Right ventricle myocardium inferior (tissue), 1 donor: ENCODE measurements at places on chromosomes 2 and 18.

DNA sequence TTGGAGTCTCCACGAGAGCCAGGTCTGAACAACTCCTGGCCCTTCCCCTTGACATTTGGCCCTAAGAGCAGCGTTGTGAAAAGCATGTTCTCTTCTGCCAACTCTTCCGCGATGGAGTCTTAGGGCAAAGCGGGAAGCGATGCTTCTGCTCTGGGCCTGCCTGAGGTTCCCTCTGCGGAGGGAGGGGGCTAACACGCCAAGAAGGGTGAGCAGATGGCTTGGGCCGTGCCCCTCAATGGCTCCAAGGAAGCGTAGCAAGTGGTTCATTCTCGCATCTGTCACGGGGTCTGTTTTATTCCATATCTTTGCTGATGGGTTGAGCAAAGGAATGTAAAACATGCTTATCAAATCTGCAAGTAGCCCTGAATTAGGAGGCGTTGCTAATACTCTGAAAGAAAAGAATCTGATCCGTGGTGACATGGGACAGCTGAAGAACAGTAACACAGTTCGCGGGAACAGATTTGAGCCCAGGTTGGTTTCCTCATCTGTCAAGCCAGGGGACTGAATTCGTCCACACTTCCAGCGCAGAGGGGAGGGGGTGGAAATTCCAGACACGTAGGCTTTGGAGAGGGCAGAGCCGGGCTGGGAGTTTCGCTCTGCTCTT, 38.0 kb downstream of the DNMT3A start:
- no peak for DNase-seq

- DNase-seq: no peak
Measured at GRCh38 chr18:10057894-10058791, 144.3 kb downstream of the VAPA start.

DNA sequence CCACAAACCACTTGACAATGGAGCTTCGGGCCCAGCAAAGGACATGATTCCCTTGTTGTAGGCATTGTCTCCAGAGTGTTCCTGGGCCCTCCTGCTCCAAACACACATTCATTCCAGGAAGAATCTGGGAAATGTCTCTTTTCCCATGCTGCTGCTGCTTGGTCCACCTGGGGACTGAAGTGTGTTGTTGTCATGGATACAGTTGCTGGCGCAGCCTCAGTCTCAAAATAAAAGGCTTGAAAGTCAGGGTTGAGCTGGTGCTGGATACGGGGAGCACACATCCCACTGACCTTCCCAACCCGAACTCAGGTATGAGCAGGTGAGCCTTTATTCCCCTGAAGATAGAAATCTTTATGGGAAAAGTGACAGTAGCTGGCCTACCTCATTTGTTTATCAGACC, 30.6 kb upstream of the SPP2 start:
- DNase-seq: no peak

- peak; percentile 83 for DNase-seq
Measured at GRCh38 chr2:43218702-43219382, 7.6 kb downstream of the ZFP36L2 start.

DNA sequence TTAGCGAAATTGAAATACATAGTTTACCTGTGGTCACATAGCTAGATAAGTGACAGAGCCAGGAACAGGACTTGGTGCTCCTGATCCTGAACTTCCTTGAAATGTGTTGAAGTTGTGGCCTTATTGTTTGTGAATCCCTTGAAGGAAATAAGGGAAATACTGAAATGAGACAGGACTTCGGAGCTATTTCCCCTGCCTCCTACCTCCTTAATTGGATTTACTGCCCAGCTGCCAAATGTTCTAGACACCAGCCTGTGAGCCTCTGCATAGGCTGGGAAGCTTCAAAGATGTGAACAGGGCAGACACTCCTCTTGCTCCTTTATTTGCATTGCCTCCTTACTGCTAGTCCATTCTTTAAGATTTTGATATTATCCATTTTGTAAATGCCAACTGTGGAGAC, 135.2 kb downstream of the PRPF40A start:
- DNase-seq: no peak

- no peak for DNase-seq
Measured at GRCh38 chr2:170846314-170846713, 29.6 kb downstream of the GAD1 start.

DNA sequence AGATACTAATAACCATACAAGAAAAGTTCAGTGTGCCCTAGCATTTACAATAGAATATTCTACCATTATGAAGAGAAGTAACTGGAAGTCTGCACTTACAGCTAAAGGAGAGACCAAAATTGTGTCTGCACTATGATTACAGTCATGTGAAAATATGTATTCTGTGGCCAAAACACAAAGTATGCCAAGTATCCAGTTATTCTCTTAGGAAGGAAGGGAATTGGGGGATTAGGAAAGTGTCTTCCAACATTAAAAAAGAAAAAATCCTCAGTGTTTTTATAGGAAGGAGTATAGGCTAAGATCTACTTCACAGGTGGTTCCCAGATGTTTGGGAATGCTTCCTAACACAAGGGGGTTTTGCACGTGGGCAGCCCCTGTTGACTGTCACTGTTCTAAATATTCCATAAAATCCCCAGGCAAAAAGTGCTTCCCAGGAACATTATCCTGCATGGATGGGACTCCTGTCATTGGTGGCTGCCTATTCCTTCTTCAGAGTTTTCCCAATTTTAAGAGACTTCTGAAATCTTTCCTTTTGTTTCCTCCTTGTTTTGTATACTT, 180.2 kb upstream of the KLHL29 start:
- DNase-seq: no peak

DNA sequence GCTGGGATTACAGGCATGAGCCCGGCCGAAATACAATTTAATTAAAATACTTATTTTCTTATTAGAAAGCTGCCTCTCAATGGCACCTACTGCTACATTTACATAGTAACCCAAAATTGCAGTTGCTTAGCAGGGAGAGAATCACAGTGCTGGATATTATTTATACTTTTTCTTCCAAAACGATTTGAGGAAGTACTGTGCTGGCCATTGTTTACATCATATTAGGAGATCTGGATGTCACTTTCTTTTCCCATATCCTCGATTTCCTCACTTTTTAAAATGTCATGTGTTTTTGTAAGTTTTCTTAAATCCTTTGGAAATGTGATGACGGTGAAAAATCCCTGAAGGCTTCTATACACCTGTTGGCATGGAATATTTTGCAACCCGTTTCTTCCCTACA, 3.4 kb upstream of the SP3 start:
- no peak for DNase-seq

GRCh38 chr18:52222211-52222610, 117.8 kb upstream of the DCC start:
- no peak for DNase-seq

- DNase-seq: no peak
Measured at GRCh38 chr18:8787371-8787670, 82.0 kb downstream of the MTCL1 start.

DNA sequence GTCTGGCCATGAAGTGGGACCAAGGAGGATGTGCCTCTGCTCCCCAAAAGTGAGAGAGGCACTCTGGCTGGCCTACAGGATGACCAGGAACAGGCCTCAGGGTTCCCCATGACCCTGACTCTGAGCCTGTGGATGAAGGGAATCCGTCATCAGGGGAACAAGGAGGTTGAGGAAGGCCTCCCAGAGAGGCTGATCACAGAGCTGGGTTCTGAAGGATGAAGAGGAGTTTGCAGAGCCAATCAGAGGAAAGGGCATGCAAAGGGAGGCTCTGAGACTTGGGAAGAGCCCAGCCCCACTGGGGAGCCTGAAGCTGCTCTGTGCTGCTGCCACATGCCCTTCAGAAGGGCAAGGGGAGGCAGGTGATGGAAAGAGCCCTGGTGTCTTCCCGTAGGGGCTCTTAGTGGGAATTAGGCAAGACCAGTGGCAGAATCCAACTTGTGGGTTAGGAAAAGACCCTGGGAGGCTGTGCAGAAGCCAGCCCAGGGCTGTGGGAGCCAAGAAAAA, 141.3 kb upstream of the ID2 start:
- DNase-seq: peak; percentile 22

- no peak for DNase-seq
Measured at GRCh38 chr18:46069524-46069923, 2.5 kb downstream of the PSTPIP2 start.

DNA sequence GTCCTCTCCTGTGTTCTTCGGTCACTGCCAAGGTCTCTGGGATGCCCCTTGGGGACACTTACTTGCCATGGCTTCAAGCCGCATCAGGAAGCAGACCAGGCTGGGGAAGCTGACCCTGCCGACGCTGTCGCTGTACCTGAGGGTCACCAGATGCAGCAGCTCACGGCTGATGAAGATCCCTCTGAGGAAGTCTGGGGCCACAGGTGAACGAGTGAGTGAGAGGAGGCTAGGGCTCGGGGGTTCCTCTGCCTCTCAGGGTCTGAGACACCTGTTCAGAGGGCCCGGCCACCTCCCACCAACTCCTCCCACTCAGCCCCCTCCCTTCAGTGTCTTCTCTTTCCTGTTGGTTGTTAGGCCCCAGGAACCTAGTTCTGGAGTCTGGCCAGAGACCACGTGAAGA, 74.9 kb downstream of the CAPN13 start:
- DNase-seq: no peak

- DNase-seq: no peak
Measured at GRCh38 chr2:124898827-124899226, 873.7 kb downstream of the CNTNAP5 start.

DNA sequence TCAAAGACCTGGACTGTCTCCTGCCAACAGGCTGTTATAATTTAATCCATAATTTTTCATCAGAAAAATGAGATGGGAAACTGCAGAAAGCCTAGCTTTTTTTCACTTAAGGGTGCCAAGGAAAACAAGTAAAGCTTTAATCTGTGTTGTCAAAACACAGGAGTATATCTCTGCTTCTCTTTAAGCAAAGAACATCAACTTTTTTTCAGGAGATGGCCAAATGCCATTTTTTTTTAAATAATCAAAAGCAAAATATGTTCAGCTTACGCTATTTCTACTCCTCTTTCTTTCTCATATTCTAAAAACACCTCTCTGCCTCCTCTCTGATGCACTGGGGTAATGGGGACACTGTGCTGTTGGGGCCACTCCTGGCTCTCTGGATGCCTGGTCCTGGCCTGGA, 73.1 kb upstream of the NXPH2 start:
- no peak for DNase-seq

DNA sequence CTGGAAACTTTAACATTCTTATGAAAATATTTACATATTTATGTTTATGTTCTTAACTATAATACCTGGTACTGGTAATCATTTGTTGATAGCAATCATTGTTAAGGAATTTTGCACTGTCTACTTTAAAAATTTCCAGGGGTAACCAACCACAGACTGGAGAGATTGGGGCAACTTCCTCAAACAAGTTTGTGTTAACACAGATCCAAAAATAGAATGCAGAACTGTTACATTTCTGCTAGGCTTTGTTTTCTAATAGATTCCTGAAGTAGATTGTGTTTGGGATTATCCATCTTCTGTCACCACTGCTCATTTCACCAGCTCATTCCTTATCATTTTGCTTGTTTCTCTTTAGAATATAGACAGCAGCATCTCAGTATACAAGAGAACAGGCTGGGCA, 23.7 kb downstream of the RNF125 start:
- DNase-seq: no peak

DNA sequence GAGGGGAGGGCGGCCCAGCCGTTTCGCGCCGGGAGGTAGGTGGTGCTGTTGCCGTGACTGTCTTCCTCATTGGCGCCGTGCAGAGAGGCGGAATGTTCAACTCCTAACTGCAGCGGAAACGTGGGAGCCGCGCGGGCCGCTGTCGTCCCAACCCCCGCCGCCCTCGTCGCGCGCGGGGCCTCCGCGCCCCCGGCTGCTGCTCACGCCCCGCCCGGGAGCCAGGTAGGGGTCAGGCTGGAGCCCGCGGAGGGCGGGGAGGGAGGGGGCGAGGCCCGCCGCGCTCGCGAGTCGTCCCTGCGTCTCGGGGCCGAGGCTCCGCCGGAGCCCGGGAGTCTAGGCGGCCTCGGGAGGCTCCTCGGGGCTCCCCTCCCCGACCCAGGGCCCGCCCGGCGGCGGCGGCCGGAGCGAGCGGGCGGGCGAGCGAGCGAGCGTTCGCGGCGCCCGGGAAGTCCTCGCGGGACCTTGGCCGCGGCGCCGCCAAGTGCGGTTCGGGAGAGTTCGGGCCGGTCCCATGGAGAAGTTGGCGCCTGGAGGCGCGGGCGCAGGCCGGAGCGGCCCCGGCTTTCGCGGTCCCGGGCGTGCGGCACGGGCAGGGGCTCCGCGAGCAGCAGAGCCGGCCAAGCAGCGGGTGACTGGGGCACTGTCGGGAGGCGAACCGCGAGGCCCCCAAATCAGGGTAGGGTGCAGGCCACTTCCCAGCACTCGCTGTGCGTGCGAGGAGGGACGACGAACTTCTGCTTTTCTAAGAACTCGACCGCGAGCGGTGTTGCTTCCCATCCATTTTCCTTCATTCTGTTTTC, at the start of gene MAP3K20:
MAP3K20 (plus strand) TSS at position 66 of the 800 bp plus-strand sequence. CDS start 15,186 bp downstream, outside the sequence.
- peak; percentile 90 for DNase-seq

- DNase-seq: no peak
Measured at GRCh38 chr18:1840878-1841277, 730.4 kb downstream of the METTL4 start.

DNA sequence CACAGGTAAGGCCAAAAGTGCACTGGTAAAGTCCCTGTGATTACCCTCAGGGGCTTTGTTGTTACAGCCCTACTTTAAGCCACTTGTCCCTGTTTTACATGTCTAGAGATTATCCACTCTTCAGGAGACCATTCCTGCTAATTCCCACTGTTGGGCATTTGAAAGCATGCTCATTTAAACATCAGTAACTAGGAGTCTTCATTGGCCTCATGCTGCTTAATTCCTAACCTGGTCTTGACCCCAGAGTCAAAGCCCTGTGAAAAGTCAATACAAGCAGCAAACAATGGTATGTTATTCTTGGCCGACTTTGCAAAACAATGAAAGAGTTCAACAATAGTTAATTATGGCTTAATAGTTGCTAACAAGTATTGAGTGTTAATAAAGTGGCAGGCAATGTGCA, 23.2 kb downstream of the AFF3 start:
- no peak for DNase-seq

DNA sequence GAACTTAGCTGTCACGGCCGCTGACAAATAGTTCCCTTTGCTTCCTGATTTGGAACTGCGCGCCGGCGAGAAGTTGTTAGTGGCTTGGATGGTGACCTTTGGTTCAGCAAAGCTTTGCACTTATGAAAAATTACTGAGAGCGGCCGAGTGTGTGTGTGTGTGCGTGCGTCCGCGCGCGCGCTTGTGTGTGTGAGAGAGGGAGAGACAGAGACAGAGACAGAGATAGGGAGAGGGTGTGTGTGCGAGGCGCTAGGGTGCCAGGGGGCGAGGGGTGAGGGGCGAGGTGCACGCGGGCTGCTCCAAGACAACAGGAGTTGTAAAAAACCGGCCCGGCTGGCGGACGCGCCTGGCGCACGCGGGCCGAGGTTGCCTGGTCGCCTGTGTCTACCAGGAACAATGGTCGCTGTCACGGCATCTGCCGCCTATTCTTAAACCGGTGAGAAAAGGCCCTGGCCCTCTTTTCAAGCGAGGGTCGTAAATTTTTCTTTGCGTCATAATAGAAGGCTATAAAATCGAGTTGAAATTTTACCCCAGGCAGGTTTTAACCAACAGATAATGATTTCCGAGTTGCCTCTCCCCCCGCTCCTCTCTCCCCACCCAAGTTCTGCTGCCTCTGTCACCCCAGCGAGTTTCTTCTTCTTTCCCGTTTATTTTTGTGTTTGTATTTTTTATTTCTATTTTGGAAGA, 535 bp downstream of the HOXD3 start:
- no peak for DNase-seq
